ENCODE measurements at places on chromosomes 16 and 17.

- DNase-seq, result no peak
Measured at GRCh38 chr16:70664325-70665112, 18.2 kb downstream of the IL34 start.

DNA sequence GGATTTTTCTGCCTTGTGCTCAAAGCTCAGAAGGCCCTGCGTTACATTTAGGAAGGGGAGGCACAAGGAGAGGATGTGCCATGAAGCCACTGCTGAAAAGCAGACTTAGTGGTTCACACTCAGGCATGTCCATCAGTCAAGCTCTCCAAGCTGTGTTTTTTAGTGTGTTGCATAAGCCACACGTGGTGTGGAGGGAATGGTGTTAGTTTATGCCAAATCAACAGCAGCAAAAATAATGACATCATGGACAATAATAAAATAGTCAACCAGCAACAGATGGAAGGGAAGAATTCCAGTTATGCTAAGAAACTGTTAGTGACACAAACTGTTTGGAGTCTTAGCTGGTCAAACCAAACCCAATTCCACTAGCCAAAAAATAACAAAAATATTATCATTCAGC lies 438.3 kb downstream of the NPIPA7 start:
- DNase-seq, result no peak

GRCh38 chr17:38786372-38786771 lies 13.0 kb downstream of the PIP4K2B start:
- no peak for DNase-seq

DNA sequence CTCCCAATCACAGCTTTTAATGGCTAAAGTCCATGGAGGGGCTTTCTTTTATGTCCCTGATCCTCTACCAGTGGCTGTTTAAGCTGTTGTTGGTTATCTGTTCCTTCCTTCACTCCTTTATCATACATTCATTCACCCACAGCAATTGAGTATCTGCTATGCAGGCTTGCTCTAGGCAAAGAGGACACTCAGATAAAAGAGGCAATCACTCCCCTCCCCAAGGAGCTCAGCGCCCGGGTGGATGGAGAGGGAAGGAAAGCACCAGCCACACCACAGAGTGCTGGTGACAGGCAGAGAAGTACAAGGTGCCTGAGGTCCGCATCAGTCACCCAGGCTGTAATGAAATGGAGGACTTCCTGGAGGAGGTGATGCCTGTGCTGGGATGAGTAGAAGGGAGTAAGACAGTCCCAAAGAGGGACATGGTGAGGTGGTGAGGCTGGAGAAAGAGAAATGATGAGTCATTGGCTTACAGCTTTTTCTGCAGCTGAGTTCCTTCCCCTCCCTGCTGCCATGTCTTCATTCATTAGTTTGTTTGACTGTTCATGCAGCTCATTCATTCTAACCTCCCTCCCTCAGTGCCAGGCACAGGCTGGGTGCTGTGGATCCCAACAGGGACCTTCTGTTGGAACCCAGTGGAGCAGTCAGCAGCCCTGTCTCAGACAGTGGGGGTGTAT lies 12.8 kb upstream of the NGFR start:
- no peak for DNase-seq

GRCh38 chr17:80832266-80832676 lies 159.4 kb upstream of the CHMP6 start:
- no peak for DNase-seq

- DNase-seq, result no peak
Measured at GRCh38 chr17:38439436-38439835, 11.2 kb downstream of the ARHGAP23 start.

DNA sequence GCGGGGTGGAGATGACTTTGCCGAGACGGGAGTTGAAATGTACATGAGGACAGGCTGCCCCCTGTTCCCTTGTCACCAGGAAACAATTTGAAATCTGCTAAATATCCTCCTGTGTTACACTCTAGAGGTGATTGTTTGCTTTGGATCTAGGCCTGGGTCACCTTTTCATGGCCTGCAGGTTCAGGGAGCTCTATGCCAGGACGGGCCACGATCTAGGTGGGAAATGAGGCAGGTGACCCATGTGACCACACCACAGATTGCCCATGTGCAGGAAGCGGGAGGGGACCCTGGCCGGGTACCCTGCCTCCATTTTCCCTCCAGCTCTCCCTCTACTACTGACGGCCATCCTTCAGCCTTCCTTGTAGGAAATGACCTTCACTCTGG lies 43.4 kb downstream of the MEAK7 start:
- DNase-seq, result no peak

- peak; percentile 91 for DNase-seq
Measured at GRCh38 chr17:42180922-42181850, at the start of gene KCNH4. Gene KCNH4 (minus strand): TSS chr17:42181142. CDS start chr17:42180945, 197 bp downstream.

DNA sequence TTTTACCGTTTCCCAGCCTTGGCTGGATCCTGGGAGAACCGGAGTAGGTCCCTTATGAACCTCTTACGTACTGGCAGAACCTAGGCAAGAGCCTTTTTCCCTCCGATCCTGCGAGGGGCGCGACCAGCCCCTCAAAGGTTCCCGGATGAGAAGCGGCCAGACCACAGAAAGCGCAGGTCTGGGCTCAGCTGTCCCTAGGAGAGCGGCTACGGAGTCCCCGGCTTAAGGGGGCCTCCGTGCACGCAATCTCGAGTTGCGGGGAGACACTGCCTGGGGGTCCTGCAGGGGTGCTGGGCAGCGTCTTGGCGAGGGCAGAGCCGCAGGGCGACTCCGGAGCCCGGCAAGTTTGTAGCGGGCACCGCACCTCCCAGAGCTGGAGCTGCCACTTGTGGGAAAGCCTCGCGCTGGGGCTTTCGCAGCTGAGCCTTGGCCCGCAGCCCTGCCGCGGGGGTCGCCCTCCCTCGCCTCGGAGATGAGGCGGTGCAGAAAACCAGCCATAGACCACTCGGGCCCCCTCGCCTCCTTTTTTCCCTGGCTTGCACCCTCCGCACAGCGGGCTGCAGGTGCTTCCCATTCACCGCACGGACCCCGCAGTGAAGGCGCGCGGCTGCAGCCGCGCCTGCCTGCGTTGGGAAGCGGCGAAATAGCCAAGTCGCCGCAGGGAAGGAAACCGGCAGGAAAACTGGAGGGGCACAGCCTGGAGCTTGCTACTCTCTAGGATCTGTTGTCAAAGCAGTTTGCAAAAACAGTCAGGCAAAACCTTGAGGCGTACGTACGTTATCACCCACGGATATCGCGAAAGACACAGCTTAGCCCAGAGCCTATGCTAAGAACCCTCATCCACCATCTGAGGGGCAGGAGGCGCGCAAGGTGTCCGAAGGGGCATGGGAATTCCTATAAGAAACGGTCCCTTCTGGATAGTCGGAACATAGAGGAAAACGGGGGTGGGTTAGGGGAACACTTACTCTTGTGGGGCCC lies 834 bp downstream of the CDH8 start:
- peak; percentile 1 for DNase-seq

DNA sequence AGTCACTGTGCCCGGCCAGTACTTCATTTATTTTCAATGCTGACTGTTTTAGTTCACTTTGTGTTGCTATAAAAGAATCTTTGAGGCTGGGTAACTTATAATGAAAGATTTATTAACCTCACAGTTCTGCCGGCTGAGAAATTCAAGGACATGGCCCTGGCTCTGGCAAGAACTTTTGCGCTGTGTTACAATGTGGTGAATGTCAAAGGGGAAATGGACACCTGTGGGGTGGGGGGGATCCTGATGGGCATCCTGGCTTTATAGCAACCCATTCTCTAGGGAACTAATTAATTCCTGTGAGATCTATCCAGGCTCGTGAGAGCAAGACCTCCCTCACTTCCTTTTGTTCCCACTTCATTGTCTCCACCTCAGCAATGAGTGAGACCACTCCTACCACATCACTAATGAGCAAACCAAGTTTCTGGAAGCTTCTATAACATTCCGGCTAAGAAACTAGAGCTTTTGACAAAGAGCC lies 17.1 kb upstream of the CDH3 start:
- no peak for DNase-seq

GRCh38 chr17:81337476-81337879 lies 42.4 kb upstream of the SLC38A10 start:
- DNase-seq, result no peak

DNA sequence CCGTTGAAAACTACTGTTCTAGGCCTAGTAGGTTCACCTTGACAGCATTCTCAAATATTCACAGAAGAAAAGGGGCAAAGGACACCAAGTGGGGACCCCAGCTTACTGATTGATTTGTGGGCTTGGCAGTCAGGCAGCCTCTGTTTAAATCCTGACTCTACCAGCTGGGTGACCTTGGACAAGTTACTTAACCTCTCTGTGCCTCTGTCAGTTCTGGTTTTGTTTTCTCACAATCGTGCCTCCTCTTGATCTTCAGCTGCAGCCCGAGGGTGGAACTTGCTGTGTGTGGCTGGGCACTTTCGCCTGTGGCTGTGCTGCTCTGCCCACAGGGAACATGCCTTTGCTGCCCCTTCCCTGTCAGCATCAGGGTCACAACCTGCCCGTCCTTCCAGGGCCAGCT lies 17.8 kb downstream of the RAP1GAP2 start:
- DNase-seq, result peak; percentile 55

DNA sequence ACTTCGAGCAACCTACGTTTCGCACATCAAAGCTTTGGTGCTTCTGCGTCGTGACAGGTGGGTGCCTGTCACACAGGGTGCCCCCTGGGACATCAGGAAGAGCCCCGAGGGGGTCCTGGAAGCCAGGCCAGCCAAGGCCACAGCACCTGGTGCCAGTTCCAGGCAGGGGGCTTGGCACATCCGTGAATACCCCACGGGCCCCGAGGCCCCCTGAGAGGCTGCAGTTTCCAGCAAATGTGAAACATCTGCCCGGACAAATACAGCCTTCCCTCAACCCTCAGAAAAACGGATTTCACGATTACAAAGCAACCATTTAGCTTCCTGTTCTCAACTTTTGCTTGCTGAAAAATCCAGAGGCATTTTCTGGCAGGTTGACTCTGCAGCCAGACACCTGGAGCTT lies 109.3 kb upstream of the METRNL start:
- no peak for DNase-seq

- no peak for DNase-seq
Measured at GRCh38 chr17:59469786-59470485, 95.5 kb upstream of the DHX40 start.

- no peak for DNase-seq
Measured at GRCh38 chr16:47999595-47999994, 156.2 kb downstream of the ABCC12 start.

GRCh38 chr17:56314026-56314425 lies 160.8 kb downstream of the ANKFN1 start:
- DNase-seq, result no peak

GRCh38 chr17:74605361-74605760 lies 13.3 kb upstream of the CD300LD start:
- DNase-seq, result no peak
